Stimulated activated CD8-positive, alpha-beta memory T cell treated with anti-CD3 and anti-CD28 coated beads, Interleukin-15, amount 100 ng/mL, for 24 hours (primary cell): ENCODE measurements at places on chromosomes 6 and 20.

- DNase-seq, result no peak
Observed at GRCh38 chr20:51221791-51222408, 199.0 kb upstream of the KCNG1 start.

- no peak for DNase-seq
Observed at GRCh38 chr20:9572670-9573069, 58.3 kb downstream of the LAMP5 start.

DNA sequence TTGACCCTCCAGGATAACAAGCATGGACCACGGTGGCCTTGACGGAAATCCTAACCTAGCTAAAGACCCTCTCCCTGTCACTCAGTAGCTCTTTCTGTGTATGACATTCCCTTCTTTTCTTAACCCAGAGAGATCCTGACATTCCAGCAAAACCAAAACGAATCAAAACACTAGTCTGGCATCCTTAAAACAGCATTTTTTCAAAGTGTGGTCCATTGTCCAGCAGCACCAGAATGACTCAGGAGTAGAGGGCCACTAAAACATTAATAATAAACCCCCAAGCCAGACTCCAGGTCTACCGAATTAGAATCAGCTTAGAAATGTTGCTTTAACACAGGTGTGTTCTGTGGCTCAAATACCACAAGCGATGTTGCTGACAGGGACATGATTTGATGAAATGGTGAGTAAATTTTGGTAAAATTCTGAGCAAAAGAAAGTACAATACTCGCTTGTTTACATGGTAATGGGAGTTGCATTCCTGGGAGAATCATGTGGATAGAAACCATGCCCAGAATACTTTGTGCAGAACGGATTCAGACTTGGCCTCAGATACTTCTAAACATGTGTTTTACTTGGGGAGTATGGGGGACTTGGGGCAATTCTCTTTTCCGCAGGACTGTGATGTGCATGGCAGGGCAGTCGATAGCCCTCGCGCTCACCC is 174.2 kb upstream of the KCNG1 start:
- DNase-seq, result no peak

- DNase-seq, result no peak
Observed at GRCh38 chr20:60868316-60868891, 383.7 kb upstream of the CDH4 start.

DNA sequence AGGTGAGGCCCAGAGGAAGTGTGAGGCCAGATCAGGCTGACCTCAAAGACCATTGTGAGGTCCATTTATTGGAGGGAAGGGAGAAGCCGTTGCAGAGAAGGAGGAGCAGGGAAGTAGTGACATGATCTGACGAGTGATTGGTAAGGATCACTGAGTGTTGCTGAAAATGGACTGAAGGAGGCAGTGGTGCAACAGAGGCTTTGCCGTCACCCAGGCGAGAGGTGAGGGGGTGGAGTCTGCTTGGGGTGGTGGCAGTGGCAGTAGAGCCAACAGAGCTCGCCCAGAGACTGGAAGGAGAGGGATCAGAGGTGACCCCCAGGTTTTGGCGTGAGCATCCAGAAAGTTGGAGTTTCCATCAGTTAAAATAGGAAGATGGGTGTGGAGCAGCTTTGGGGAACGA is 67.9 kb upstream of the CLDN20 start:
- no peak for DNase-seq

GRCh38 chr6:157999168-158000051 is 17.7 kb downstream of the SYNJ2 start:
- no peak for DNase-seq

DNA sequence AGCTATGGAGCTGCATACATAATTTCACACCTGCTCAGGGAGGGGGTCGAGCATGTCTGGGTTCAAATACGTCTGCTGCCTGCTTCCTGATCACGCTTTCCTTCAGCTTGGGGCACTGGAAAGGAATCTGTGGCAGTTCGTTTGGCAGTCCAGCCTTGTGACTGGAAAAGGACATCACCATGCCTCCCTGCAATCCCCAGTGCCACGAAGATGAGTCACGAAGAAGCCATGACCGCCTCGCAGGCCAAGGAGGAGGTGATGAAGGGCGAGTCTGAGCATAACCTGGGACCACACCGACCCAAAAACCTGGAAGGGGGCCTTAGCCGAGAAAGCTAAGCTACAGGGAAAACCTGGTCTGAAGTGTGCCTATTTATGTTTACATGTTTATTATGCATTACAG is 13.1 kb downstream of the JAG1 start:
- no peak for DNase-seq

DNA sequence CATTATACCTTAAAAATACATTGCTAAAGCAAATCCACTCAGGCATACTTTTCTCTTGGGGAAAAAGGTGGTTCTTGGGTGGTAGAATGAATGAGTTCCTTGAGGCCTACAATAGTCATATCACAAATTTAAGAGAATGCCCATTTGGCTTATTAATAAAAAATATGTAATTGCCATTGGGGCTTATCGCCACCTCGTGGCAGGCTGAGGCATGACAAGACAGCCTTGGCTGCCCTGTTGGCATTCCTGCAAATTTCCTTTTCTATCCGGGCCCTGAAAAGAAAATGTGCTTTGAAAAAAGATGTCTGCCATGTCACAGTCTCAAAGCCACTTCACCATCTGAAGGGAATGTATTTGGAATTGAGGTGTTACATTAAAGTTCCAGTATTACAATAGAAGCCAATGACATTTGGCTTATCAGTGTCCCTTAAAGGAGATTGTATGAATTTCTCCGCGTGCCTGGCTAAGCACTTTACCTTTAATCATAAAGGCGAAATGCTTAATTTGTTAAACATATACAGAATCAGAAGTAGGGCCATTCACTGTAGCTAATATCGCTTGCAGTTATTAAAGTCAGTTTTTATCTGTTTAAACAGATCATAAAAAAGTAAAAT is 188.3 kb upstream of the ZFP64 start:
- DNase-seq, result no peak

GRCh38 chr6:110340392-110340965 is 17.7 kb downstream of the METTL24 start:
- no peak for DNase-seq

GRCh38 chr20:25066386-25066785 is 8.4 kb upstream of the ACSS1 start:
- no peak for DNase-seq

- DNase-seq, result no peak
Observed at GRCh38 chr6:1654054-1654453, 44.3 kb downstream of the FOXC1 start.

DNA sequence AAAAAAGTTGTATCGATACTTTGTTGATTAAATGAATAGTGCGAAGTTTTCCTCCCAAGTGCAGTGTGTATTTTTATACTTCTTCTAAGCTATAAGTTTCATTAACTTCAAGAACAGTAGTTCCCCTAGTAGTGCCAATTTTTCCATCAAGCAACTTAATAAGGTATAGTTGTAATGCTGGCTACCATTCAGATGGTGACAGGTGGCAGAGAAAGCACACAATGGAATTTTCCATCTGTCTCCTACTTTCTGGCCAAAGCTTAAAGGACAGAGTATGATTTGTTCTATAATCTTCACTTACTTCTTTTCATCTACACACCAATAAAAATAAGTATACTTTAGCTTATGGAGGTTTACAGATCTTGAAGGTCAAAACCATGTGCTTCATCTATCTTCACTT is 431.1 kb downstream of the NKAIN2 start:
- DNase-seq, result no peak

DNA sequence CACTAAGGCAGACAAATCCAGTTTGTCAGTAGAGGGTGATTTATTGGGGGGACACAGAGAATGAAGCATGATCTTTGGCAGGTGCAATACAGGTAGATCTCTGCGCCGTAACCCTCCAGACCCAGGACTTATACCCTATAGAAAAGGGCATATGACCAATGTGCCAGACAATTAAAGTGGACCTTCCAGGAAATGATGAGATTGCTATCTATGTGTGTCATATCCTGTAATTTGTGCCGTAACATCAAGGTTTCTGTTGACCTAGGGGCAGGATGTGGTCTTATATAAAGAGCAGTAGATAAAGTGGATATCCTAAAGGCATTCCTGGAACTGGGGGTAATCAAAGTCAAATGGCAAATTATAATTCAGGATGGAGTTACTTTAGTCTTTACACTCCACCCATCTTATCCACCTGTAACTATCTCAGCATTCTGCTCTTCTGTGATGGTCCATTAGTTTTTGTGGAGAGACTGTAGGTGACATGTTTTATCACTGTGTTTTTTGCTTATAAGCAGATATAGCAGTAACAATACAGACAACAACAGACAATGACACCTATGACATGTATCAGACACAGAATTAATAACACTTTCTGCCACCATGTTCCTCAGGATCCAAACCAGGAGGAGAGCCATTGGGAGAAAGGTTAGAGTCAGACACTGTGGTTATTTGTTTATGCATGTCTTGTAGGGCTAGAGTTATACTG is 43.1 kb upstream of the ZNF337 start:
- DNase-seq, result no peak

DNA sequence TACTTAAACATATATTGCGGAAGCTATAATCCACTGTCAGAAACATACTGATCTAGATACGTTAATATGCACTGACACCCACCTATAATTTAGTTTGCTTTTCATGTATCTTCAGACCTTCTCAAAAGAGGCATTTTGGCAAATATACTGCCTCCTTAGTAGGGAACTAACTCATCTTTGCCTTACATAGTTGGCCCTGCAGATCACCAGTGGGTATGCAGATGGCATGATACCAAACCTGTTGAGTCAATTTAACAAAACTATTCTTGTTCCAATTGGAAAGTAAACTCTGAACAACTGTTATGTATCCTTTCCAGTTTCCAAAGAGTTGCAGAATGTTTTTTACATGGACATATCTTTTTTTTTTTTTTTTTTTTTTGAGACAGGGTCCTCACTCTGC is 35.6 kb upstream of the TBC1D20 start:
- no peak for DNase-seq

GRCh38 chr20:49270177-49270576 is 7.7 kb downstream of the ZNFX1 start:
- DNase-seq, result no peak

- no peak for DNase-seq
Observed at GRCh38 chr6:99350573-99350972, 1.1 kb upstream of the FAXC start.

DNA sequence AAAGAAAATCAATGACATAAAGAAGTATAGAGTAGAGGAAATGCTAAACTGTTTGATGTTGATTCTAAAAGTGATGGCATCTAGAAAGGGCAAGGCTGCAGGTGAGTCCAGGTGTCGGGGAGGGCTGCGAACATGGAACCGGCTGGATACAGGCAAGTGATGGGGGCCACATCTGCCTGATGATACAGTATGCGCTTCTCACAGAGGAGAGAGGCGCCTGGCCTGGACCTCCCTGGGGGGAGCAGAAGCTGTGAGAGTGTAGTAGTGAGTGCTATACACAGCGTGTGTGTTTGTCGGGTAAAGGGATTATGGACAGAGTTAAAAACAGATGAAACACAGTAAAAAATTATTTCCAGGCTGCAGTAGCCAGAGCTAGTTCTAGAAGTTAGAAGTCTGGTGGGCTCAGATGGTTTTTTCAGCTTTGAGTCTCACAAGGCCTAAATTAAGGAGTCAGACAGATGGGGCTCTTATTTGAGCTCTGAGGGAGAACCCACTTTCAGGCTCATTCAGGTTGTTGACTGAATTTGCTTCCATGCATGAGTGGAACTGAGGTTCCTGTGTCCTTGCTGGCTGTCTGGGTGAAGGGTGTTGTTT is 195.8 kb upstream of the ARG1 start:
- no peak for DNase-seq

DNA sequence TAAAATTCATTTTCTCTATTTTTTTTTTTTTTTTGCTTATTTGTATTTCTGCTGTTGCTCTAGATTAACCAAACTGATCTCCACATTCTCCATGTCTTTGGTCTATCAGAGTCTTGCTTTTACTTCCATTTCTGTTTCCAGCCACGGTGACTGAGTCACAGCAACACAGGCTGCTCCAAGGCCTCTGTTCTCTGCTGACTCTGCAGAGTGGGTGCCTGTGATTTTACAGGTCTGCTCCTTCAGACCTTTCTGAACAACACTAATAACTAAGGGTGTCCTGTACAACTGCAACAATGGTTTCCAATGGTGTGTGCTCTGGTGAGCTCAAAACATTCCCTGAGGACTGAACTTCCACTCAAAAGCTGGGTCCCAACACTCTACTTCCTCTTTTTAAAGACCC is 102.3 kb upstream of the BMP2 start:
- no peak for DNase-seq
